ENCODE measurements at places on chromosomes 2 and 18.

GRCh38 chr2:70673041-70673647, 94.9 kb downstream of the ADD2 start:
- DNase-seq: no peak

- DNase-seq: no peak
These were observed 7.5 kb downstream of the COL5A2 start for GRCh38 chr2:189171956-189172609.

GRCh38 chr2:37619959-37620300, 51.5 kb downstream of the CDC42EP3 start:
- DNase-seq: no peak

DNA sequence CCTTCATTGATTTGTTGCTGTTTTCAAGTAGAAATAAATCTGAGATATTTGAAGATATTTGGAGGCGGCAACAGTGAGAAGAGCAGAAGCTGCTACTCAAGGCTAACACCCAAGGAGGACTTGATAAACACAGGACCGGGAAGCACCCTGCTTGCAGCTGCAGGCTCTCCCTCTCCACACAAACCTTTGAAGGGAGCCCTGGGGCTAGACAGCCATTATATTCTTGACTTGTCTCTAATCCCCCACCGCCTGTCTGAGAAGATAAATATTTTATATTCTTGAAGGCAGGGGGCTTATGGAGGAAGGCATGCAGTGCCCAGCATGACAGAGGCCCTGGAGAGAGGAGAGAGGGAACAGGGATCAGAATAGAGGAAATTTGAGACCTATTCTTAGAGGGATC, 50.9 kb upstream of the SMAD2 start:
- no peak for DNase-seq

GRCh38 chr2:121257480-121257840, 27.5 kb downstream of the TFCP2L1 start:
- DNase-seq: no peak

GRCh38 chr2:238706673-238707072, 141.2 kb upstream of the TWIST2 start:
- DNase-seq: no peak

GRCh38 chr2:95115418-95115817, 6.2 kb downstream of the MRPS5 start:
- DNase-seq: peak; percentile 19

DNA sequence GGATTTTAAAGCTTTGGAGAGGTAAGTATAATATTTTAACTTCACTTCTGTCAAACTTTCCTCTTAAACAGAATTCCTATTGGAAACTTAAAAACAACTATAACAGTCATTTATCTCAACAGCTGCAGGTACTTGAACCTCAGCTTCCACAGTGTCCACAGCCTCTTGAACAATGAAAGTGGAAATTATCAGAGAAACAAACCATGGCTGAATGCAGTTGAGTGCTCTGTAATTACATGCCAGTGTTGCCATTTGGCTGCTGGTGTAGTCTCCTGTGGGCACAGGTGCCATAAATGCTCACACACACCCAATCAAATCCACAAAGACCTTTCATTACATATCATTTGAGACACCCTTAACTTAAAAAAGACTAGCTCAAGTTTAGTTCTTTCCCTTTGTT, 125.1 kb downstream of the CPS1 start:
- DNase-seq: peak; percentile 96

DNA sequence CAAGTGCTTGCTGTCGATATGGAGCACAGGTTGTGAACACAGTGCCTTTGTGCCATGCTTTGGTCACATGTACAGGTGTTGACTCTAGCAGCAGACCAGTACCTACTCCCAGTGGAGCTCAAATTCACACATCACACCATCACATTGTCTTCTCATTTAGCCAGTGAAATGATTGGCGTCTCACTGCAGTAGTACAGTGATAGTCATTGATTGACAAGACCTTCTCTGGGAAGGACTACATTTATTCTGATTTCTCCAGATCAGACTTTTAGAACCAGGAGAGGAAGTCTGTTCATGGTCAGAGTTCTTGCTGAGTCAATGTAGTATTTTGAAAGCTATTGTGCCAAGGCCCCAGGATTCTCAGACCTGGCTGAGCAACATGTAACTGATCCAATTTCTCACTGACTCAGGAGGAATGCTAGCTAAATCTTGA, 75.2 kb downstream of the FMNL2 start:
- DNase-seq: no peak

- no peak for DNase-seq
These were observed 40.3 kb downstream of the COPS8 start for GRCh38 chr2:237125967-237126366.

GRCh38 chr2:38945372-38945771, 55.7 kb downstream of the ARHGEF33 start:
- no peak for DNase-seq

DNA sequence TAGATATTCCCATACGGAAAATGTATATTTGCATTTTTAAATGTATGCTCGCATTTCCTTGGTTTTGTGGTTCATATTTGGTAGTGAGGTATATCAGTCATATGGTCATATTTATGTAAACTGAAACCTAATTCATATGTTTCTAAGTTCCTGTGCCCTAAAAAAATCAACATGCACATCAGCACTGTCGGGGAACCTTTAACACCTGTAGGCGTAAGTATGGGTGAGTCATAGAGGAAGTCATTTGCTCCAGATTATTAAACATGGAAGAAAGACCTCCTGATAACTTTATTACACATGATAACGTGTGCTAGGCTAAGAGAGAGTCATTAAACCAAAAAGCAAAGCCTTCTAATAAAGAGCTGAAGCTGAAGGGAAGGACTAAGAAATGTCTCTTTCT, 437.7 kb downstream of the NRXN1 start:
- DNase-seq: no peak

DNA sequence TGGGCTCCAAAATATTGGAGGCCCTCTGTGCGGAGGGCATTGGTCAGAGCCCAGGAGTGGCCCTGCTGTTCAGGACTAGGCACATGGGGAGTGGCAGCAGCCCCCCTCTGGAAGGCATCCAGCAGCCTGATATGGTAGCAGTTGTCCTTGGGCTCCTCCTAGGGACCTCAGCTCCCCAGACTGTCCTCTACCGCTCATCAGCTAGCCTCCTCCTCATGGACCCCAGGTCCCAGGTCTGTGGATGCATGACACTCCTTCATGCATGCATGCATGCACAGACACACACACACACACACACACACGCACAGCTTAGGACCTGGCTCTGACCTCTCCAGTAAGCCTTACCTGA, 15.4 kb upstream of the ATP6V1B1 start:
- DNase-seq: no peak

All from NCI-H748 treated with DMSO at 0.1 percent for 48 hours (cell line).